Tibial artery (tissue), 4 donors: ENCODE measurements at places on chromosomes 2 and 18.

DNA sequence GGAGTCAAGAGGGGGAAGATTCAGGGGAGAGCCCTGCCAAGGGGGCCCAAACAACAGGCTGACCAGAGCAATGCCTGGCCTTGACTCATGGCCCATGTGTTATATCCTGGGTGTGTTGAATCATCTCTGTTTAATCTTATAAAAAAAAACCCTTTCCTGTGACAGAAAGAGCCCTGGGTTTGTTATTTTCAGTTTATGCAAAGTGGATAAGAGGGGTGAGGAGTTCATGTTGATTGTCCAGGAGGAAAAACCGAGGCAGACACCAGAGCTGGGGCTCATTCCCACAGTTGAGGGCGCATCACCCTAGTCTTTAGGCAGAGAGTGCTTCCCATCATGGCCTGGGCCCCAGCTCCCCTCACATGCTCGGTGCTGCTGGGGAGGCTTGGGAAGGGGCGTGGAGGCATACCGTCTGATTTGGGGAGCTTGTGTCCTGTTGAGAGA lies 30.9 kb upstream of the IL37 start:
- no peak for DNase-seq
- H3K27me3 ChIP-seq: no peaks in the 10 kb centered on the region
- no peaks in the 10 kb centered on the region for H3K36me3 ChIP-seq
- H3K27ac ChIP-seq: no peak overlapping the region
- H3K4me1 ChIP-seq: no peaks in the 10 kb centered on the region
- no peak overlapping the region for H3K4me3 ChIP-seq

DNA sequence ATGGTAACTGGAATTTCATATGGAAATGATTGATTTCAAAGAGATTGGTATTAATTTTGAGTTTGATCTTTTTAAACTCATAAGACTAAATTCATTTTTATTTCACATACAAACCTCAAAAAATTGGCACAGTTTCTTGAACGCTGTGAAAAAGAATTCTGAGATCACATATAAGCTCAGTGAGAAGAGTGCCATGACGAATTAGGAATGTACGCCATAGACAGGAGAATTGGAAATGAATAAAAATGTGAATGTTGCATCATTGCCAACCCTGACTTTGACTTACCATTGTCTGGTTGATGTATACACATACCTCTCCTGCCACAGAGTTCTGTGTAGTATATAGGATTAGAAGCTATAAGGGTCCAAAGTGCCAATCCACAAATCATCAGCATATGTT lies 290.4 kb upstream of the ZC3H15 start:
- no peaks in the 10 kb centered on the region for H3K27me3 ChIP-seq
- no peak for DNase-seq
- no peaks in the 10 kb centered on the region for H3K36me3 ChIP-seq
- no peak overlapping the region for H3K27ac ChIP-seq

DNA sequence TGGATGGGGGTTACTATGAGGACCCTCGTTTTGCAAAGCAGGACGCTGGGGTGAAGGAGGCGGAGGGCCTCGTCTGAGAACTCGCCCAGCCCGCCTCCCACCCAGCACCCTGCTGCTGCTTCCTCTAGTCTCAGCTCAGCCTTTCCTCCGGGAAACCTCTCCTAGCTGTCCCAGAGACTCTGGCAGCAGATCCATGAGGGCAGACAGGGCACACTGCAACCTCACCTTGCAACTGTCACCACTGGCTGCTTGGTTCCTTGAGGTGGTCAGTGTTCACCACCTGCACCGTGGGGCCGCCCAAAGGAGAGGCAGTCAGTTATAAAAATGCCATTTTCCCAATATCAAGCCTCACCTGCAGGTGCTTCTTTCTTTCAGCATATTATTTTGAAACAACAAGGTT lies 45.6 kb downstream of the PARD6G start:
- H3K27me3 ChIP-seq: no peaks in the 10 kb centered on the region
- no peak for DNase-seq
- H3K4me3 ChIP-seq: no peak overlapping the region
- H3K4me1 ChIP-seq: peaks cover 7% of the 10 kb centered on the region
- H3K36me3 ChIP-seq: no peaks in the 10 kb centered on the region

GRCh38 chr2:231900486-231900942 lies 25.7 kb downstream of the NPPC start:
- DNase-seq: peak; percentile 38
- H3K27me3 ChIP-seq: peaks cover 13% of the 10 kb centered on the region
- H3K36me3 ChIP-seq: no peaks in the 10 kb centered on the region
- no peak overlapping the region for H3K4me3 ChIP-seq
